ENCODE measurements at places on chromosomes 3 and 15.

GRCh38 chr3:155772801-155773200, 27.9 kb upstream of the PLCH1 start:
- DNase-seq, result no peak

GRCh38 chr3:49906073-49906743, 2.5 kb upstream of the MST1R start:
- peak; percentile 46 for DNase-seq

GRCh38 chr15:49023354-49023753, 22.9 kb downstream of the SECISBP2L start:
- no peak for DNase-seq

DNA sequence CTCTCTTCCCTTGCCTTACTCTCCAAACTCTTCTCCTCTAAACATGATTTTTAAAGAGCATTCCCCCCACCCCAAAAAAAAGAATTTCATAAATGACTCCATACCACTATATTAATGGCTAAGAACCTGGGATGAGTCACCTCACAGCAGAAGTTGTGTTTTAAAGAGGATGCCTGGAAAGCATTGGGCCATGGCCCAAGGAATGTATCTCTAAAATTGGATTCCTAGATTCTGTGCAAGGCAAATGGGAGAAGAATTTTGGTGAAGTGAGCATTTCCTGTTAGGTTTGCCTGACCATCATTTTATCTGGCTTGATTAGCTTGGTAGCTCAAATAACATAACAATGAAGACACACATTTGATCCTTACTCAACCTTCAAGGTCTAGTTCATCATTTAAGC, 251.4 kb downstream of the NR1D2 start:
- DNase-seq, result peak; percentile 87

DNA sequence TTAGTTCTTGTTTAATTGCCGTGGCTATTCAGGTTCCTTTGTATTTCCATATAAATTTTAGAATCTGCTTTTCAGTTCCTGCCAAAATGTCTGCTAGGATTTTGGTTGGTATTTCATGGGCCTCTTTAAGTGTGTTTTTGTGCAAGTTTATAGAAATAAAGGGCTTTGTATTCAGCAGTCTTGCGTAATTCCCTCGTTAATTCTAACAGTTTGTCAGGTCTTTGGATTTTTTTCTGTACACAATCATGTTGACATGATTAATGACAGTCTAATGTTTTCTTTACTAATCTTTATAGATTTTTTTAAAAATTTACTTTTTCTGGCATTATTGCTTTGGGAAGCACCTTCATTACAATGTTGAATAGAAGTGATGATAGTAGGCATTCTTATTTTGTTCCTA, 120.9 kb downstream of the NEK11 start:
- no peak for DNase-seq

DNA sequence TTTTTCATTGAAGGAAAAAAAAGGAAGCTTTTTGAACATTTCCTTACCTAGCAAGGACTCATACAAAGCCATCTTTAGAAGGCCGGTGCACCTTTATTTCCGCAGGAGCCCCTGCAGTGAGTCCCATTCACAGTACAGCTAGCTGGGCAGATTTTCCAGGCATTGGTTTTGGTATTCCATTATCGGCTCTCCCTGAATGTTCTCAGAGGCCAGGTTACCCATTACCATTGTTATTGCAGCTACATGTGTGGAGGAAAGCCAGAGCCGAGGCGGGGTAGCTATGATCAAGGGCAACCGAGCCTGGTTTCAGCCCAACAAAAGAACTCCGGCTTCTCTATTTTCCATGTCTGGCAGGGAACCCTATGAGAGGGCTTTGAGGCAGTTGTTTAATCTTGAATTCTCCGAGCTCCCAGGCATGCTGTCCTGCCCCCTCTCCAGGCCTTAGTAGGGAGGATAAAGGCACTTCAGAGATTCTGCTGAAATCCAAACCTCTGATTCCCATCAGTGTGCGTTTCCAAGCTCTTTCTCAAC, 100.3 kb downstream of the LRRK1 start:
- no peak for DNase-seq

DNA sequence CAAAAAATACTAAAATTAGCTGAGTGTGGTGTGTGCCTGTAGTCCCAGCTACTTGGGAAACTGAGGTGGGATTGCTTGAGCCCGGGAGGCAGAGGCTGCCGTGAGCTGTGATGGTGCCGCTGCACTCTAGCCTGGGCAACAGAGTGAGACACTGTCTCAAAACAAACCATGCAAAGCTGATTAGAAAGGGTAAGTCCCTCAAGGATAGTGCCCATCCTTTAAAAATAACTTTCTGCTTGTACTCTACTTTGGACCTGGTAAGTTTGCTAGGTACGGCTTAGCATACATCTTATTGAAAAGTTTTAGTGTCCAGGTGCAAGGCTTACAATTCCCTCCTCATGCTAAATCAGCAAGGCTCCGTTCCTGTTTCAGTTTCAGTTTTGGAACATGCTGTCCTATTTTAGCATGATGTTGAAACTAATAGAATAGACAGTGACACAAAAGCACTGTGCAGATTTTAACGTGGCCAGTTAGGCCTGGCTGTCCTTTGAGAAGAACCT, 21.4 kb downstream of the FEM1B start:
- no peak for DNase-seq

DNA sequence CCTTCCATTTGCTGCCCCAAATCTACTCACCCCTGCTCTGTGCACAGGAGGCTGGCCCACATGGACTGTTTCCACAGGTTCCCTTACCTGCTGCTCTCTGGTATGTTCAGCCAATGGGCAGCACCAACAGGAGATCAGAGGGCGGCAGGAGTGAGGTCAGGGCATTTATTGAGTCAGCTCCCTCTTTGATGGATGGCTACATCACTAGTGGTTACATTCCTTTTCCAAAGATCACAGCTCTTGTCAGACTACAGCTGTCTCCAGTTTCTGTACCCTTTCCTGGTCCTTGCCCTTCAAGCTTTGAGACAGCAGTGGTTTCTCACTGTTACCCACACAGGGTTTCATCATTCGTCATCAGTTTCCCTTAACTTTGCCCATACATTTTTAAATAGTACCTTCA, 325.1 kb downstream of the SUCLG2 start:
- DNase-seq, result no peak

- no peak for DNase-seq
These were observed 41.3 kb downstream of the GOLGA8S start for GRCh38 chr15:23395832-23396231.

DNA sequence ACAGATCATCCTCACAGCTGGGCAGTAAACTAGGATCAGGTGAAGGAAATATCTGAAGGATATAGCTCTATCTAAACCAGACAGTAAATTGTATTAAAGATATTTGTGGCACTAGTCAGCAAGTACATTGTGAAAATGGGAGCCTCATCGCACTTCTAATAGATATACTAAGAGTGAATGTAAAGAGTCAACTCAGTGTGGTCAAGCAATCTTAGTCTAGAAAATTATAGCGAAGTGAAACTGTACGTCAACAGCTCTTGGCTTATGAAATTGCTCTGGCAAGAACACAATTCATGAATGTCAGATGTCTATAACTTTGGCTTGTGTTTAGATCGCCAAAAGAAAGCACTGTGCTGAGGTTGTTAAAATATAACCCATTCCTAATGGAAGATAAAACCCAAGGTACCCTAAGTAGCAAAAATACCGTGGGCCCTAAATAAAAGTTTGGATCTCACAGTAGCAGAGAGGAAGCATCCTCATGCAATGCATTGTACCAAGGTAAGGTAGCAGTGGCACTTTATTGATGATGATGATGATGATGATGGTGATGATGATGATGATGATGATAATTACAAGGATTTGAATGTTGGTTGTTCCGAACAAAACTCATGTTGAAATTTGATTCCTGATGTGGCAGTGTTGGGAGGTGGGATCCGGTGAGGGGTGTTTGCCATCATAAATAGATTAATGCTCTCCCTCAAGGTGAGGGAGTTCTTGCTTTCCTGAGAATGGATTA, 228.5 kb downstream of the UNC13C start:
- no peak for DNase-seq

- DNase-seq, result no peak
These were observed 1.8 kb upstream of the LAMB2 start for GRCh38 chr3:49134471-49135265.

- peak; percentile 38 for DNase-seq
These were observed 74.3 kb upstream of the SLCO2A1 start for GRCh38 chr3:134104031-134104430.

- DNase-seq, result no peak
These were observed 3.5 kb upstream of the LIPH start for GRCh38 chr3:185555860-185556347.

- DNase-seq, result no peak
These were observed 115.9 kb downstream of the EEFSEC start for GRCh38 chr3:128269006-128269775.

GRCh38 chr3:112087746-112088145, 1.6 kb downstream of the C3orf52 start:
- no peak for DNase-seq

DNA sequence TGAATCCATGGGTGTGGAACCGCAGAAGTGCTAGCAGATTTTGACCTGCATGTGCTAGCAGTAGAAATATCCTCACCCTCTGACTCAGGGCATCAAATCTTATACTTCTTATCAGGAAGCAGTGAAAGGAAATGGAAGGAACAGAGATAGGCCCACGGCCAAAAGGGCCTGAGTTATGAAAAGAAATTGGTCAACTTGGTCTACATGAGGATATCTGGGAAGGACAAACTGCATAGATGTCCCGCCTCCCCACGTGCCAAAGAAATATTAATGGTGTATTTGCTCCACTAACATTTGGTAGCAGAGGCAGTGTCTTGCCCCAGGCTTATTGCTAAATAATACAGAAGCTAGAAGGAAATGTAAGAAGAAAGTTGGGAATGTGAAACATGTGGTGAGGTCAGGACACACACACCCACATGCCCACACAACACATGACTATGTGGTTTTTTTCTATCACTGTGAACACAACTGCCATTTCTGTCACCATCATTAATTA, 93.6 kb upstream of the COL8A1 start:
- peak; percentile 52 for DNase-seq

- peak; percentile 32 for DNase-seq
These were observed 16.1 kb upstream of the SEMA4B start for GRCh38 chr15:90184786-90185704.

DNA sequence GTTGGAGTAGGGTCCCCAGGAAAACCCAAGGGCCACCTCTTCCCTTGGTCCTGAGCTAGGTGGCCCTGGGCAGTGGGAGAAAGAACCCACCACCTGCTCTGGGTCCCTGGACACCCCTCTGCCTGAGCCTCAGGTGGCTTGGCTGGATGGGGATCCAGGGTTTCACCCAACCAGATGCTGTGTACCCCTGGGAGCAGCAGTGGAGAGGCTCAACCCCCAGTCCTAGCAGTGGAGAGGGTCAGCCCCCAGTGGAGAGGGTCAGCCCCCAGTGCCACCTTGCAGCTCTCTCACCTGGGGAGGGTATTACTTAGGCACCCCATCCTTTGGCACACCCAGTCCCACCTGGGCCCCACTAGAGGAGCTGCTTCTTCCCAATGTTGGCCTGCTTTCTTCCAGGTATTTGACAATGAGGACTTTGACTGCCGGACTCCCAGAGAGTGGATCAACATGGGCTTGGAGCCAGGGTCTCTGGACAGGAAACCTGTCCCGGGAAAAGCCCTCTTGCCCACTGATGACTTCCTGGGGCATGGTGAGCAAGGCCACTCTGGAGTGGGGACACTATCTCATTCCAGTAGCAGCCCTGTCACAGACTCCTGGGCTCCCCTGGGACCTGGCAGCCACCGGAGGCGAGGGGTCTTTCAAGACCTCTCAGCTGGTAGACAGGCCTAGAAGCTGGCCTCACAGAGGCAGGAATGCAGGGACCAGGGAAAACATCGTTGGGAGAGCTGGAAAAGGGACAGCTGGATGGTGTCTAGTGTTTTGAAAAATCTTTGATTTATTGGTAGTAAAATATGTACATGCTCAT, 11.6 kb downstream of the DNAH1 start:
- no peak for DNase-seq

- DNase-seq, result no peak
These were observed 1187.1 kb upstream of the EPHA6 start for GRCh38 chr3:95627293-95627692.

- no peak for DNase-seq
These were observed 132.7 kb upstream of the RGMA start for GRCh38 chr15:93221759-93222158.

GRCh38 chr3:44476181-44476611, 1.3 kb downstream of the ZNF445 start:
- peak; percentile 54 for DNase-seq

- DNase-seq, result no peak
These were observed 30.2 kb downstream of the IFT80 start for GRCh38 chr3:160368804-160369203.

DNA sequence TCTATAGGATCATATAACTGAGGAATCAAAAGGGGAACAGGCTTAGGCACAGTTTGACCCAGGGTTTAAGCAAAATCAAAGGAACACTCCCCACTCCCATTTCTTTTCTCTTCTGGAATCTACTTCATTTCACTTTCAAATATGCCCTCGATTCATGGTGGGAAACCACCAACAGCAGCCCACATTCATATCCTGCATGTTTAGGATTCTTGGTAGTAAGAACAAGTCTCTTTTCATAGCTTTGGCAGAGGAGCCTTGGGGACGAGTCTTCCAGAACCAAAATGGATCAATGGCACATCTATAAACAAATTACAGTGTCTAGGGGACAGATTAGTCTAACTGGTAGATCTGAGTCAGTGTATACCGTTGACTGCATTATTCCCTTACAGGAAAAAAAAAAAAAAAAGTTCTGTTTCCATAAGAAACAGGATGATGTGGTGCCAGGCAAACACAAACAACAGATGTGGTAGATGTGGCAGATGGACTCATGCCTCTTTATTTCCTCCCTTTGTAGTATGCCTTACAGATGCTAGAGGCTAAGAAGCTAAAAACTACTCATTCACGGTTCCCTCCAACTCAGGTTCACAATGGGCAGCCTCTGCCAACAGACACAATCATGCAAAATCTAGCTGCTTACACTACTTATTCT, 578.3 kb upstream of the ADAMTS9 start:
- peak; percentile 6 for DNase-seq

GRCh38 chr3:79766496-79767193, 1.2 kb downstream of the ROBO1 start:
- no peak for DNase-seq

DNA sequence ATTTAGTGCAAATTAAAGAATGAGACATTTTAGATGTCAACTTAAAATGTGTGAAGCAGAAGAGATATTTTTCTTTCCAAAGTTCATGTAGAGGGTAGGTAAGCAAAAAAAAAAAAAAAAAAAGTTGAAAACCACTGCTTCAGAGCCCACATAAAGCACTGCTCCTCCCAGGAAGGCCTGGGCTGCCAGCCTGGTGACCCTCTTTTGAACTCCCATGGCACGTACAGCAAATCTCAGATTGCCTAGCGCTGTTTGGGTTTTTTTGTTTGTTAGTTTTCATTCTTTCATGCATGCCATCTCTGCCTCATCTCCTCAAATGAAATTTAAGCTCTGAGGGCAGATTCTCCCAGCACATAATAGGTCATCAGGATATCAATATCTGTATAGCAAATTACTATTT, 120.1 kb downstream of the SRGAP3 start:
- no peak for DNase-seq

DNA sequence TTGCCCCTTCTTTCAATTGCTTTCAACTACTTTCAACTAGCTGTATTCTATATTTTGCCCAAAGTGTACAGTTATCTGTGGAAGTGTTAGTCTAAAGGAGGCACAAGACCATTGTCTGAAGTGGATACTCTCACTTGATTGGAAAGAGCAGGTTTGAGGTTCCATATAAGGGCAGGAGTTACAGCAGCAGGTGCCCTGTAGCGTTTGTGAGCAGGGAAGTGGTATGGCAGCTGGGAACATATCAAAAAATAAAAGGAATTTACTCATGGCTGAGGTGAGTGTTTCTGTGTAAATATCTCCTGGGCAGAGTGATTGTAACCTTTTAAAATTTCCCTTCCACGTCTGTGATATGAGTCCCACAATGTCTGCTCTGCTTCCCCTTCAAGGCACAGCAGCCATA, 38.5 kb upstream of the DNAJC13 start:
- no peak for DNase-seq

All from fibroblast of skin of right biceps (primary cell).